ENCODE measurements at places on chromosomes 6 and 20.
A peak's percentile ranks its signal among the peaks of the same experiment; 100 is the strongest.

DNA sequence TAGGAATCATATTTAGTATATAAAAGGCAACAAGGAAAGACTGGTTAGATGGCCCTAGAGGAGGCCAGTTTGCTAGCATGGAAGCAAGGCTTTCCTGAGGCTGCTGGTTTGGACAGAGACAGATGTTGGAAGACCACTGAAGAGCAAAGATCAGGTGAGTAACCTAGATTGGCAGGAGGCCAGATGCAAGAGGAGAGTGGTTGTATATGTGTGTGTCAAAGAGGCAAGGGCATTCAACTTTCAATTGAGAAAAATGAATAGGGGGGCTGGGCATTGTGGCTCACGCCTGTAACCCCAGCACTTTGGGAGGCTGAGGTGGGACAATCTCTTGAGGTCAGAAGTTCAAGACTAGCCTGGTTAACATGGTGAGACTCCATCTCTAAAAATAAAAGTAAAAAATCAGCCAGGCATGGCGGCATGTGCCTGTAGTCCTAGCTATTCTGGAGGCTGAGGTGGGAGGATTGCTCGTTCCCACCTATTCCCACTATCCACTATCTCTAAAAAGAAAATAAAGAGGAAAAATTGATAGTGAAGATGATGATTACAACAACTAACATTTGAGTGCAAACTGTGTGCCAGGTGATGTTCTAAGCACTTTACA, 79.8 kb downstream of the PRDM1 start:
- no peak for DNase-seq

- DNase-seq = no peak
These were observed 17.8 kb upstream of the ZNF217 start for GRCh38 chr20:53611449-53611894.

DNA sequence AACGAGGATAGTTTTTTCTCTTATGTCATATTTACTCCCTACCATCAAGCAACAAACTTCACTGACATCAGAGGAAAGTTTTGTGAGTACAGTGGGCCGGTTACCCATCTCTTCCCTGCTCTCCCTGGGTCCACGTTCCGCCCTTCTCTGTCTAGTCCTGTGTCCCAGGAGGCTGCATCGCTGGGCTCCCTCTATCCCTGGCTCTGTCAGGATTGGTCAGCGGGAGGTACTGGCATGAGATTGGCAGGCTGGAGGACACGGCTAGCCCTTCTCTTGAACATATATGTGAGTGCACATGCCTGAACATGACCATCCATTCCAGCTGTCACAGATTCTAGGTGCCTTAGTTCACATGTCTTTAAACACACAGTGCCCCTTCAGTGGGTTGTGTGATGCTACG, 30.3 kb upstream of the TMEM181 start:
- no peak for DNase-seq

GRCh38 chr6:112362027-112362795, 15.1 kb downstream of the RFPL4B start:
- DNase-seq = no peak

DNA sequence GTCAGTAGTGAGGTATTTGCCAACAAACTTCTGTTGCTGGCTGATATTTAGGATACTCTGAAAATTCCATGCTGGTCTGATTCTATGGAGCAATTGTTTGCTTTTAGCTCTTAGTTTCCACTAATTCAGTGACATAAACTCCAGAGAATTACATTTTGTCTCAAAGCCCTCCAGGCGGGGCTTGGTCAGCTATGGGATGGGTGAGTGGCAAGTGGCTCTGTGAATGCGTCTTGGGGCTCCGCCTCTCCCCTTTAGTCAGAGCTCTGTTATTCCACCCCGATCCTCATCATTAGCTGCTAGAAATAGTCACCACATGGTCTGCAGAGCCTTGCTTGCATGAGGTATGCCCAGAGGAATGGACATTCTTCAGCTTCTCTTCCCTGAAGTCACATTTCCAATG, 540.6 kb downstream of the QKI start:
- DNase-seq = no peak

GRCh38 chr20:5757949-5758348, 7.7 kb downstream of the SHLD1 start:
- DNase-seq = no peak

- no peak for DNase-seq
These were observed 344.4 kb downstream of the ESR1 start for GRCh38 chr6:152151920-152152319.

DNA sequence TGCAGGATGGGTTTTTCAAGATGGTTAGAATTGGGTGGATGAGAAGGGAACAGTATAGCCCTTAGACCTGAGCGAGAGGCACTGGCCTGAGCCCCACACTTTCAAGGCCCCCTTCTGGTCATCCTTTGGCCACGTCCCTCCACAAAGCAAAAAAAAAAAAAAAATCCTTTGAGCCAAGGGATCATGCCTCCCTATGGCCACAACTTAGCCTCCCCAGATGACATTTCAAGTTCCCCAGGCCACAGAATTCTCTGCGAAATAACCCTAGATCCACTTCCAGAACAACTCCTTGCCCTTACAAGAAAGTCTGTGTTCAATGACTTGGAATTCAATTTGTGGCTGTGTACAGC, 30.4 kb downstream of the ELOVL2 start:
- DNase-seq = no peak

DNA sequence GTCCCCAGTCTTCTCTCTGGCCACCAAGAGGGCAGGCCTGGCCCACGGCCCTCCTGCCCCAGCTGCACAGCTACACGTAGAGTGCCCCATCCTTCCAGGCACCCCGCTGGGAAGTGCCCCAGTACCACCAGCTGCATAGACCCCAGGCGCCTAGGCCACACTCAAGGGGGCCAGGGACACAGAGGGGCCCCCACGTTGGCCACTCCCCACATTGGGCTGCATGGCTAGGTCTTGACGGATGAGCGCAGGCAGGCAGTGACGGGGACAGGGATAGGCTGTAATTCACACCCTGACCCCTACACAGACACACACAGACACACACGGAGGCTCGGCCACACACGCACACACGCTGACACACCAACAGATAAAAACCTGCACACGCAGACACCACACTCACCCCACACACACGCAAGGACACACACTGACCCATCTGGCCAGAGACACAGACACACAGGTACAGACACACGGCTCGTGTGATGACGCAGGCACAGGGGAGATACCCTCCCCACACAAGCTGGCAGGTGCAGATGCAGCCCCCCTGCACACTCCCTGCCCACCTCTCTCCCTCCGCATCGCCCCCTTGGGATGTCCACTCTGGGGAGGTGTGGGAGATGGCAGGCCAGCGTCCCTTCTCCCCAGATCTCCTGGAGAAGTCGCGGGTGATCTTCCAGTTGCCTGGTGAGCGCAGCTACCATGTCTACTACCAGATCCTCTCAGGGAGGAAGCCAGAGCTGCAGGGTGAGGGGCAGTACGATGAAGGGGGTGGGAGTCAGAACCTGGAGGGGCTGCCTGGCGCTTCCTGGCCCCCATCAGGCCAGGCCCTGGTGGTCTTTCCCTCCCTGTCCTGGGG, 30.0 kb downstream of the MYH7B start:
- DNase-seq = no peak

- DNase-seq = no peak
These were observed 22.4 kb upstream of the BPIFA2 start for GRCh38 chr20:33145521-33145920.

GRCh38 chr20:48287552-48288170, 502.4 kb upstream of the SULF2 start:
- DNase-seq = no peak

GRCh38 chr6:163199371-163199770, 215.1 kb upstream of the QKI start:
- no peak for DNase-seq

DNA sequence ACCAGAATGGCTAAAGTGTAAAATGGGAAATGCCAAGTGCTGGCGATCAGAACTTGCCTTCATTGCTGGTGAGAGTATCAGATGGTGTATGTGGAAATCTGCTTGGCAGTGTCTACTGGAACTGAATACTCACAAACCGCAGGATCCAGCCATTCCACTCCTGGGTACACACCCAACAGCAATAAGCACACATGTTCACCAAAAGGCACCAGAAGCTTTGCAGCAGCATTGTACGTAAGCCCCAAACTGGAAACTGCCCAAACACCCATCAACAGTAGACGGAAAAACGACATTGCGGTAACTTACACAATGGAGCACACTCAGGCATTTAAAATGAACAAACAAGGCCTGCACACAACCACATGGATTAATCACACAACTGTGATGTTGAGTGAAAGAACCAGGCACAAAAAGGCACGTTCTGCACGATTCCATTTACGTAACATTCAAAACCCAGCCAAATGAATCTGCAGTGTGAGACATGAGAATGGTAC, 37.3 kb upstream of the BPIFA2 start:
- no peak for DNase-seq

- no peak for DNase-seq
These were observed 5.2 kb downstream of the STX11 start for GRCh38 chr6:144155529-144155928.

DNA sequence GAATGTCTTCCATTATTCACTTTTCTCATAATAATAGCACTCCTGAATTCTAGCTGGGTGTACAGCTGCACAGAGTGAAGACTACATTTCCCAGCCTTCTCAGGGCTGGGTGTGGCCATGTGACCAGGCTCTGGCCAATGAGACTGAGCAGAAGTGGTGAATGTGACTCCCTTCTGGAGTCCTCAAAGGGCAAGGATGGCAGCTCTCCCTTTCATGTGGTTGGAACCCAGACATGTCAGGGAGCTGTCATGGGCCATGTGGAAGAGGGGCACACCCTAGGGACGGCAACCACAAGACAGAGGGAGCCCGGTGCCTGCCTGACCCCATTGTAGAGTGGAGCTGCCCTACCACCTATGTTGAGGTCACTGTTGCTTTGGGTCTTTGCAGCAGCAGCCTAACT, 312.8 kb upstream of the SULF2 start:
- DNase-seq = peak; percentile 20

DNA sequence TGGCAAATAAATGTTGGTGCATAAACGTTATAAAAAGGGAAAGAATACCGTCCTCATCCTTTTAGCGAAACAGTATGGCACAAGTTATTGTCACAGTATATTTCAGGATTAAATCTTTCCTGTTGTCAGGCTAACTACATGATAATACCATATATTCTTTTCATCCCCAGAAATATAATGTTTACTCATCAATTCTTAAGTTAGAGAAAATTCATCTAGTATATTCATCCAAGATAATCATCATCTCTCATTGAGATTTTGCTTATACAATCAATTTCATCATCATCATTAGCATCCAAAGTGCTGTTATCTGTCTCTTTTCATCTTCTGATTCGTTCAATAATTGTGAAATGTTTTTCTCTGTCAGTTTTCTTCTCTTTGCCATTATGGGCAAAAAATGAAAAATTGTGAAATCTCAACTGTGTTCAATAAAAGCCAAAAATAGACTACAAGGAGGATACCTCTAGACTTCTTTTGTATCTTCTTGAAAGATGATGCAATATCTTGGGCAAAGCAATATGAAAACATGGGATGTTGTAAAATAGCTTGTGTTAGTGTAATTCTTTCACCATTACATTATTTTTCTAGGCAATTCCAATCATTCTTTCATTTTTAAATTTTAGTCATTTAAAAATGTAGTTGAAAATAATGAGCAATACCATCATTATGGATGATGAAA, 2.6 kb downstream of the SPACA1 start:
- DNase-seq = no peak

DNA sequence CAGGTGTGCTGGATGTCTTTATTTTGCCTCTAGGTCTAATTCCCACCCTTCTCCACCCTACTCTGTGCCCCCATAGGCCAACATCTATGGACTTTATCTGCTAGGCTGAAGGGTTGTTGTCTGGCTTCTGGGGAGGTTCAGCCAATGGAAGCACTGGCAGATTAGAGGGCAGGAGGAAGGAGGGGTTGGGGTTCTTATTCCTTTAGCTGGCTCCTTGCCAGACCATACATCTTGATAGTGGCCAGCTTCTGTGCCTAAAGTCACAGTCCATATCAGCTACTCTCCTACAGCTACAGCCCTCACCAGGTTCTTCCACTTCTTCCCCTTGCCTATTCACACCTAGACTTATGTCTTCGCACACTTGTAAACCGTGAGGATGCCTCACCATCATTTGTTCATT, 41.1 kb downstream of the ROS1 start:
- no peak for DNase-seq

GRCh38 chr20:50189681-50190250, 864 bp upstream of the CEBPB start:
- DNase-seq = no peak

- DNase-seq = no peak
These were observed 22.7 kb upstream of the PRDM1 start for GRCh38 chr6:106063448-106063850.

DNA sequence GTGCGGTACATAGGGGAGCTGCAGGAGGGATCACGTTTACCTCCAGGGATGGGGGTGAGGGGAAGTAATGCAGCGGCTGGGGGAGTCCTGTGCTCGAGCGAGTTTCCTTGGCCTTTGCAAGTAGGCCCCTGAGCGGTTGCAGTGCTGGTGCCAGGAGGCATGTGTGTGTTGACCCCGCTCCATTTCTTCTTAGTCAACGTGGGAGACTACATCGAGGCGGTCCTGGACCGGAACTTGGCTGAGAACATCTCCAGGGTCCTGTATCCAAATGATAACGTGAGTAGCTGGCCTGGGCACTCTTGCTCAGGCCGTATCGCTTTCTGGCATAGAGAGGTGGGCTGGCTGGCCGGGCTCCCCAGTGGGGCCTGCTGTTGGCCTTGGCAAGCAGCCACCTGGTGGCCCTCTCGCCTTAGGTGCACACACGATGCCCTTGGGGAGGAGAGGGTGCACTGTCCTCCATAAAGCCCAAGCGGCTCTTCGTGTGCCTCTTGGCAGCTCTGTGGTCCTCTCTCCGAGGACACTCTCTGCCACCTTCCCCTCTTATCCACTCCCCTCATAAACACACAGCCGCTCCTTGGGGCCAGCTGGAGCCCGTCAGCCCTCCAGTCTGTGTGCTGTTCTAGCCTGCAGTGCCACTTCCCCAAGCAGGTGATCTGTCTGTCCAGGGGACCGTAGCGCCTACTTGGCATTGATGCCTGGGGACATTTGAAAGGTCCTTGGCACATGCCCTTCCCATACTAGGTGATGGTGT, 29.3 kb downstream of the PYGB start:
- DNase-seq = no peak
